ENCODE measurements at places on chromosomes 4 and X. TPM values are rescaled to one million over a fixed set of nuclear protein-coding genes. Genes with fewer than 3 reads are reported as not detected.

Gene POU4F2
- total RNA-seq: not detected

Gene UNC5C
- total RNA-seq: 3.9 TPM

Gene VEGFC
- 67.2 TPM for total RNA-seq

Gene MED14
- total RNA-seq: 18.3 TPM

Gene HPGDS
- total RNA-seq: not detected

Gene AADAT
- 3.5 TPM for total RNA-seq

DNA sequence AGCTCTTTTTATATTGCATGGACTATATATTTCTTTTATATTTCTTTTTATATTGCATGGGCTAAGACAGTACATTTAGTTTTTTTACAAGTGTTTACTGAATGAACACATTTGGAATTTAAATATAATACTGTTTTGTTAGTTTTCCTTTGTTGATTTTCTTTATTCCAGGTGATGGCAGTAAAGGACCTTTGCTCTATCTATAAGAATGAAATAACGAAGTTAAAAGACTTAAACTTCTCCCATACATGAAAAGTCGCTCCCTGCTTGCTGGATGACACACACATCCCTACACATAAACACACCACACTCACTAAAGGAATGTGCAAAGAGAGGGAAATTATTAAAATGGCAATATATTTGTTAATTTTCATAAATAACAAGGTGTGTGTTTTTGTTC is 102.5 kb upstream of the ANXA10 start:
- DNase-seq: no peak

GRCh38 chr4:6132716-6133115 is 67.6 kb downstream of the JAKMIP1 start:
- DNase-seq: no peak

DNA sequence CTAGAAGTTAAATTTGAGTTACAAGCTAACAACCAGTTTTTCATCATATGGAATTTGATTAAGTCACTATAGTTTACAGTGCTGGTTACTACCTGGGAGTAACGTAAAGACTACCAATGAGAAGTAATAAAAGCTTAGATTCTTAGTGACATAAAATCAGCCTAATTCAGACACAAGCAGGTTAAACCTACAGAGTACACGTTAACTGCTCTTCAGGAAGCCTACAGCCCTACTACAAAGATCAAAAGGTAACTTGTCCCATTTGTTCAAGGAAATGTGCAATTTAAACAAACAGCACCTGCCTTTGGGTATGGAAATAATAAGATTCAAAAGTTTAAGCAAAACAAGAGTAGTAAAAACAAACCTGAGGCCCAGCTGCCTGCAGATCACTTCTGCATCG is 21.5 kb downstream of the PRSS12 start:
- no peak for DNase-seq

GRCh38 chr4:124389591-124389990 is 322.9 kb downstream of the ANKRD50 start:
- DNase-seq: peak; percentile 18

- no peak for DNase-seq
These were observed 63.7 kb downstream of the ANK2 start for GRCh38 chr4:113113151-113113550.

DNA sequence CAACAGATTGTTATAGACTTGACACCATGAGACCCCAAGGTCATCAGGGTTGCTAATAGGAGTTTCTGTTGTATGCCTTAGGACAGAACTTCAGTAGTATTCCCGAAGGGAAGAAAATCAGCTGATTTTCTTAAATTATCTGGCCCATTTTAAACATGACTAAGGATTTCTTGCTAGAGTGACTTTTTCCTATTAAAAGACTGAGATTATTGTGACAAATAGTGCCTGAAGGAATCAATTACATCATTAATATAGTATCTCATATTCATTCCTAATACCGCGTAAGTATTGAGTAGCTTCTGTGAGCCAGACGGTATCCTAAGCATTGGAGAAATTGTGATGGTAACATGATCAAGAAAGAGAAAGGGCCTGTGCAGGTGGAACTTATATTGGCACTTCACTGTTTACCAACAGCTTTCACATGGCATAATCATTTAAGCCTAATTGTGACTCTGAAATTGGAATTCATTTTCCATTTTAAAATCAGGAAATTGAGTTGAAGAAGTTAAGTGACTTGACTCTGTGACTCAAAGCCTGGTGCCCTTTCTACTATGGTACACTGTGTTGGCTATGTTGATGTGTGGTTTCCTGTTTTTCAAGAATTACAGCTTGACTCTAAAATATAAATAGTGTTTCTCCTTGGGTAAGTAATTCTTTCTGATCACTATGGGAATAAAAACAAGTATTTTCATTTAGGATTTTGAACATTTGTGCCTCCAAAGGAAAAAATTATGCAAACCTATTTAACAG is 4.1 kb downstream of the AFF1 start:
- no peak for DNase-seq

DNA sequence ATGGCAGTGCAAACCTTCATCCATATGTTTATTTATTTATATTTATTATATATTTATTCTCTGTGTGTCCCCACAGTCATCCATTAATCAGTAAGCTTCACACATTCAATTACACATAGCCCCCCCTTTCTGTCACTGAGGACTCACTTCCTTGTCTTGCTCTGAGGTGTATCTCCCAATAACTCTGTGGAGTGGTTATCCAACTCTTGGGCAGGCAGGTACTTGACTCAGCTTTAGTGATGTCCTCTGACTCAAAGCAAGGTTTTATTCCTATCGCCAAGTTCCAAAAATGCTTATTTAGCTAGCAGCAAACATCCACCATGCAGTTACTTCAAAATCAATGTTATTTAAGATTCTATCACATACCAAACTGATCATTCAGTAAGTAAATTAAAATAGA is 25.2 kb upstream of the NDP start:
- DNase-seq: no peak

DNA sequence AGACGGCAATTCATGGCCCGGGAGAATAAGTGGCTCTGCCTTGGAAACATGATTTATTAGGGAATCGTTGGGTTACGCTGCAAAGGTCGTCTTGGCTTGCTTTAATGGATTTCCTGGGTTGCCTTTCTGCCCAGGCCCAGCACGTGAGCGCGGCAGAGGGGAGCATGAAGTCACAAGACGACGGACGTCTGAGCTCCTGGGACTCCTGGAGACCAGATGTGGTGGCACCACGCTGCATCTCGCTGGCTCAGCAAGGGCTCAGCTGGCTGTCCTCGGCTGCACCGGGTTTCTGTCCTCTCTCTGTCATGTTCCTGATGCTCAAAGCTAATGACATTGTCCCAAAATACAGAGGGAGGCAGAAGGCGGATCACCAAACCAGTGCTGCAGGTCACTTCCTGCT is 61.2 kb downstream of the C4orf50 start:
- no peak for DNase-seq

DNA sequence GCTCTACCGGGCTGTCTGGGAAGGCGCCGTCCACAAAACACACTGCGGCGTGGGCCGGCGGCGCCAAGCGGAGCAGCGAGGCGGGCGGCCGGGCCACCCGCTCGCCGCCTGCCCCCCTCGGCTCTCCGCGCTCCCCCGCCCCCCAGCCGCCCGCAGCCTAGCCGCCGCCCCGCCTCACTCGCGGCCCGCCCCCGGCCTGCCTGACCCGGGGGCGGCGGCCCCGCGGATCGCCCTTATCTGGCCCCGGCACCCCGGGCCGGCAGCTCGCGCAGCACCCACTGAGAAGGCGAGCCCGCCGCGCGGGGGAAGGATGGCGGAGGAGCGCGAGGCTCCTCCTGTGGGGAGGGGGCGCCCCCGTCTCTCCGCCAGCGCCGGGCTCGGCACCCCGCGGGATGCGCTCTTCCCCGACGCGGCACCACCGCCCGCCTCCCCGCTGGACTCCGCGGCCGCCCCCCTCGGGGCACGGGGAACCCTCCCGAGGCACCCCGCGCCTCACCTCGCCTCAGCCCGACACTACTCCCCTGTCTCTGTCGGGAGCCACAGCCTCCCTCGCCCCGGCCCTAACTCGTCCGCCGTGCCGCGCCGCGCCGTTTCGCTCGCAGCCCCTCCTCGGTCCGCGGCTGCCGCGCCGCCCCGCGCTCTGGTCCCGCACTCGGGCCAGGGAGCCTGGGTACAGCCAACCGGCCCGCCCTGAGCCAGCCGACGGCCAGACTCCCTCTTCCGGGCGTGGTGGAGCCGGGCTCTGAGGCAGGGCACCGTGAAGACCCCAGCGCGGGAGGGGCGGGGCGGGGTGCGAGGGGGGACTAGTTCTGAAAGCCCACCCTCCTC is 566 bp downstream of the ATP11C start:
- DNase-seq: peak; percentile 30

- peak; percentile 67 for DNase-seq
These were observed 25.1 kb downstream of the XIAP start for GRCh38 chrX:123884809-123885408.

DNA sequence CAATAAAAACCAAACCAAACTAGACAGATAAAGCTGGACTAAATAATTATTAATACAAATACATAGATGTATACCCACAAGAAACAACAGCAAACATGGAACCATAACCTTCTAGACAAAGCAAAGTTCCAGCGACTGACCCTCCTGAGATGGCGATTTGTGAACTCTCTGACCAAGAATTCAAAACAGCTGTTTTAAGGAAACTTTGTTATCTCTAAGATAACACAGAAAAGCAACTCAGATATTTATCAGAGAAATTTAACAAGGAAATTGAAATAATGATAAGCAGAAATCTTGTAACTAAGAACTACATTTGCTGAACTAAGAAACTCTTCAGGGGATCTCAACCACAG is 23.4 kb upstream of the MTHFD2L start:
- DNase-seq: no peak

DNA sequence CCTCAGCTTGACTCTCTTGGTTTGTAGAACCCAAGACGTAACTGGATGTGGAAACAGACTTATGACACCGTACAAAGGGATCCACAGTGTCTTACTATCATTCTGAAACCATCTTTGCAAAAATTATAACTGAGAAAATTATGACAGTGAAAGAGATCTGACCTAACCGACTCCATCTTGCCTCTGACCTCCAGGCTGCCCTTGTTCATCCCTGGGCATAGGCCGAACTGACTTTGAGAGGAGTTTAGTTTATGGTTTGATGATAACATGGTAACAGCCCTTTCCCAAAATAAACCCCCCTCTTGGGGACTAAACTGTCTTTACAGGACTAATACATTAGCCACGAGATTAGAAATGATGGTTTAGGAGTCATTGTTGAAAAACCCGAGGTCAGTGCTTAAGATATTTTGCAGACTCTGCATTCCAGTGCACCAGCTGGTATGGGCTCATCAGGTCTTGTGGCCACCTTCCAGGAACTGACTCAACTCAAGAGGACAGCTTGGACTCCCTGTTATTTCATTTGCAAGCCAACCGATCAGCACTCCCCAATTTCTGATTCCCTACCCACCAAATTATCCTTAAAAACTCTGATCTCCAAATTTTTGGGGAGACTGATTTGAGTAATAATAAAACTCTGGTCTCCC is 49.6 kb downstream of the CASP3 start:
- DNase-seq: peak; percentile 80

- DNase-seq: no peak
These were observed 101.3 kb downstream of the RPA4 start for GRCh38 chrX:96985046-96985445.

DNA sequence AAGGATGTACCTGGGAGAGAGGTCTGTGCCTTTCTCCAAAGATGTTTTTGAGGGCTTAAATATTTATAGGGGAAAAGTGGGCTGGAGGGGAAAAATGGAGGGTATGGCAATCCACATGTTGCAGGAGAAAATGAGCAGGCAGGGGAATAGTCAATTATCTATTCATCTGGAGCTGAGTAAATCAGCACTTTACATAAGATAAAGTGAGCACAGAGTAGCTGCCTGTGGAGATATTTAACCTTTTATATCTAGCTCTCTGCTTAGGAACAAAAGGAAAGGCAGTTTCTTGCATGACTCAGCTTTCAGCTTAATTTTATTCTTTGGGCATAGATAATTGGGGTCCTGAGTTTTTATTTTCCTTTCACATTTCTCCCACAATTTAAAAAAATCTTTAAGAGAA is 93.6 kb upstream of the NPY2R start:
- no peak for DNase-seq

GRCh38 chr4:174451718-174452296 is 70.5 kb downstream of the HPGD start:
- no peak for DNase-seq

DNA sequence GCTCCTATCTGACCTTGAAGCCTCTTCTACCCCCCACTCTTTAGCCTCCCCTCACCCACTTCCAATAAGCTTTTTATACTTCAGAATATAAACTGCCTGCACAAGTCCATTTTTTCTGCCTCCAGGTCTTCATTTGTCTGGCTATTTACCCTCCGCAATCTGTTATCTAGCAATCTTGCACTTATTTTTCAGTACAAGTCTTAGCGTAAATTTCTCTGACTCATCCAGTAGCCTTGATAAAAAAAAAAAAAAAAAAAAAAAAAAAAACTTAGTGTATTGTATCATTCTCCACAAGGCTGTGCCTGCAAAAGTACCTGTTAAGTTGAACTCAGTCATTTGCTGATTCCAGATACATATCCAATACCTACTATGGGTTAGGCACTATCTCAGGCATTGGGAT is 219.5 kb upstream of the DKK2 start:
- DNase-seq: peak; percentile 61

DNA sequence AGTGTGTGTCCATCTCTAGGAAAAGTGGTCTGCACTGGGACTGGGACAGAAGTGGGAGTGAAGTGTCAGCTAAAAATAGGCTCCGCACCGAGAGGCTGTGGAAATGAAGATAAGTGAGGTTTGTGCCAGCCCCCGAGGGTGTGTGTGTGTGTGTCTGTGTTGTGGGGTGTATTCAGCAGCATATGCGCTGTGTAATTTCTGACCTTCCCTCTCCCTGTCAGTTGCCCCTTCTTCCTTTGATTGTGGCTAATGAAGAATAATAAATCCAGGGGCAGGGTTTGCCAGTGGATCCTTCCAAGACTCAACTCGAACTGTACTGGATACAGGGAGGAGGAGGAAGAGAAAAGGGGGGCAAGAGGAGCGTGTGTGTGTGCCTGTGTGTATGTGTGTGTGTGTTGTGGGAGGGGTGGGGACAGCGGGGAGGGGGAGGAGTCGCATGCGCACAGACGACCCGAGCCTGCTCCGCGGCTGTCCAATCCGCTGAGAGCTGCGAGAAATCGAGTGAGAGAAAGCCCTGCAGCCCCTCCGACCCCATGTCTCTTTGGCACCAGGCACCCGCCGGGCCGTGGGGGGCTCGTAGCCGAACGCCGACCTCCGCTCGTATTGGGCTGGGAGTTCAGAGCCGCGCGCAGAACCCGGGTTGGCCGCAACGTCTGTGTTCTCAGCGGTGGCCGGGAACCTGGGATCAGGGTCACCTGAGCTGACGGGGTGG is 916 bp upstream of the POU4F2 start:
- no peak for DNase-seq

- DNase-seq: no peak
These were observed 35.2 kb upstream of the COX18 start for GRCh38 chr4:73104695-73105094.

DNA sequence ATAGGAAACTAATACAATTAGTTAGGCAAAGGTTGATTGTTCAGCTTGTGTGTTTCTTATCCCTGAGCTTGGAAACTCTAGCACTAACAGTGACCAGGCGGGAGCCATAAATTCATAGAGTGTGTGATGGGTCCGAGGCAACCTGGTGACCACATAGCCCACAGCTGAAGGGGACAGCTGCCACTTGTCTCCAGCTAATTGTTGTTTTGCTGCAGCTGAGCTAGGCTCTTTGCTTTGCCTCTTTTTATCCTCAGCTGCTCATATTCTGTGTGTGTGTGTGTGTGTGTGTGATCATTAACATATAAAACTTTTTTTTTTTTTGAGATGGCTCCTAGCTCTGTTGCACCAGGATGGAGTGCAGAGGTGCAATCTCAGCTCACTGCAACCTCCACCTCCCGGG is 53.2 kb downstream of the DOCK11 start:
- DNase-seq: no peak

- DNase-seq: no peak
These were observed 3.3 kb downstream of the XPNPEP2 start for GRCh38 chrX:129741880-129742758.

Measured in fibroblast of lung (primary cell).